Esophagus squamous epithelium (tissue), 5 donors: ENCODE measurements at places on chromosomes 16 and 17.

- DNase-seq = no peak
- H3K4me1 ChIP-seq = no peaks in the 10 kb centered on the region
- H3K27ac ChIP-seq = no peak overlapping the region
- no peaks in the 10 kb centered on the region for H3K27me3 ChIP-seq
These were observed 215.3 kb downstream of the C16orf78 start for GRCh38 chr16:49588729-49589384.

DNA sequence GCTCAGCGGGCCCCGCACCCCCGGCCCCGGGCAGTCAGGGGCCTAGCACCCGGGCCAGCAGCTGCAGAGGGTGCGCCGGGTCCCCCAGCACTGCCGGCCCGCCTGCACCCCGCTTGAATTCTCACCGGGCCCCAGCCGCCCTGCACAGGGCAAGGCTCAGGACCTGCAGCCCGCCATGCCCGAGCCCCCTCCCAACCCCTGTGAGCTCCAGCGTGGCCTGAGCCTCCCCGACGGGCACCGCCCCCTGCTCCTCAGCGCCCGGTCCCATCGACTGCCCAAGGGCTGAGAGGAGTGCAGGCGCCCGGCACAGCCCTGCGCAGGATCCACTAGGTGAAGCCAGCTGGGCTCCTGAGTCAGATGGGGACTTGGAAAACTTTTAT, 1.7 kb upstream of the BRCA1 start:
- no peaks in the 10 kb centered on the region for H3K27me3 ChIP-seq
- H3K4me1 ChIP-seq = peaks cover 59% of the 10 kb centered on the region
- no peak overlapping the region for H3K27ac ChIP-seq
- no peak for DNase-seq
- no peaks in the 10 kb centered on the region for H3K36me3 ChIP-seq
- no peak overlapping the region for H3K4me3 ChIP-seq

- no peak overlapping the region for H3K27ac ChIP-seq
- no peak for DNase-seq
- no peaks in the 10 kb centered on the region for H3K27me3 ChIP-seq
- H3K36me3 ChIP-seq = no peaks in the 10 kb centered on the region
- H3K4me3 ChIP-seq = no peak overlapping the region
- H3K4me1 ChIP-seq = no peaks in the 10 kb centered on the region
These were observed 44.3 kb downstream of the XYLT1 start for GRCh38 chr16:17426451-17426850.

- peaks cover 7% of the 10 kb centered on the region for H3K4me1 ChIP-seq
- DNase-seq = no peak
- H3K4me3 ChIP-seq = no peak overlapping the region
- H3K36me3 ChIP-seq = no peaks in the 10 kb centered on the region
These were observed 49.9 kb upstream of the MAP3K14 start for GRCh38 chr17:45366691-45367090.

DNA sequence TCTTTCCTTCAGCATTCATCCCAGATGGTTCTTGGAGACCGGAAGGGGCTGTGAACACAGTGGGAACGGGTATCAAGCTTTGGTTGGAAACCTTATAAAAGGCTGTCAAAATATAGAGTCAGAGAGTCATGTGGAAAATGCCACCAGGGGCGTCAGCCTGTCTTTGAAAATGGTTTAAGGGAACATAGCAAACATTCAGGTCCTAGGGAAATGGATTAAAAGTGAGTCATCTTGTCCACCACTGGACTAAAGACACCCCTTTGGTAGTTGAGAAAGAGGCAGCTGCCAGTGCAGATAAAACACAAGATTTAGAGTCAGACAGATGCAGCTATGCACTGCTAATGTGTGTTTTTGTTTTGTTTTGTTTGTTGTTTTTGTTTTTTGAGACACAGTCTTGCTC, 47.8 kb upstream of the BCO1 start:
- no peak for DNase-seq
- no peaks in the 10 kb centered on the region for H3K36me3 ChIP-seq
- peak overlapping the region; percentile 65 for H3K27ac ChIP-seq
- H3K27me3 ChIP-seq = no peaks in the 10 kb centered on the region

DNA sequence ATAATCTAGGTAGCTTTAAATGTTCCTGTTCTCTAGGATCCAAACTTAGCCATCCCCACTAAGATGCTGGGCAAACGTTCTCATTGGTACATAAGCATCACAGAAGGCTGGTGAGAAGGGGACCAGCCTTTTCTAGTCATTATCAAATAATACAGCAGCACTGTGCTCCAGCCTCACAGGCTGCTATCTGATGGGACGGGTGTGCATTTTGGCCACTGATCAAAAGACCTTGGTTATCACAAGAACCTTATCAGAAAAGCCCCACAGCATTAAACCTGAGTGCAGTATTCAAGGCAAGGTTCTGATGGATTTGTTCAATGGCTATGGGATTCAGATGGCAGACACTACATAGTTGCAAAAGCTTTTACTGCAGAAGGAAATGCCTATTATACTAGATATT, 19.1 kb upstream of the KPNB1 start:
- no peaks in the 10 kb centered on the region for H3K4me1 ChIP-seq
- H3K4me3 ChIP-seq = no peak overlapping the region
- no peaks in the 10 kb centered on the region for H3K27me3 ChIP-seq
- no peak overlapping the region for H3K27ac ChIP-seq
- no peak for DNase-seq
- H3K36me3 ChIP-seq = no peaks in the 10 kb centered on the region

DNA sequence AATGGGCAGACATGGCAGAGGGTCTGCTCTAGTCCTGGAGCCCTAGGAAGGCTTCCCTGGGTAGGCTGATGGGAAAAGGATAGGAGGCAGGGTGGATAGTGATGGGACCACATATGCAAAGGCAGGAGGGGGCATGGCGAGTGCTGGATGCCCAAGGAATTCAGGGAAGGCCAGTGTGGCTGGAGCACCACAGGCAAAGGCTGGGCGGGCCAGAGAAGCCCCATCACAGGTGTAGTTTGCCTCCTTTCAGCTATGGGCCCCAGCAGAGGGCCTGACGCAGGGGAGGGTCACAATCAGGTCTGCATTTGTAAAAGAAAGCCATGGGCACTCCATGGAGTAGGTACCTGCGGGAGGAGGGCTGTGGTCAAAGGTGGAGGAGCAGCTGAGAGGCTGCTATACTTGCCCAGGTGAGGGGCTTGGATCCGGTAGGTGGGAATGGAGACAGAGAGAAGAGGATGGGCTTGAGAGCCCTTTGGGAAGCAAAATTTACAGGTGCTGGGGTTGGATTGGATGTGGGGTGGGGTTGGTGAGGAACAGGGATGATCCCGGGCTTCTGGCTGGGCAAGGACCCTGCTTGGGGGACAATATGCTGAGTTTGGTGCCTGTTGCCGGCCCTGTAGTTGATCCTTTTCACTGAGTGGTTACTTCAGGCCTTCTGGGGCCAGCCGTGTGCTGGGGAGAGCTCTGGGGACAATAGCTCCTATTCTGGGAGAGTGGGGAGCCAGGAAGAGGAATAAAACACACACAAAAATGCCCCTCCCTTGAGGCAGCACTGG, 6.5 kb upstream of the COL1A1 start:
- no peak for DNase-seq
- no peak overlapping the region for H3K4me3 ChIP-seq
- peaks cover 33% of the 10 kb centered on the region for H3K4me1 ChIP-seq
- peaks cover 78% of the 10 kb centered on the region for H3K27me3 ChIP-seq
- no peaks in the 10 kb centered on the region for H3K36me3 ChIP-seq

GRCh38 chr16:64950731-64951130, 171.1 kb downstream of the CDH11 start:
- DNase-seq = no peak
- no peaks in the 10 kb centered on the region for H3K4me1 ChIP-seq
- H3K4me3 ChIP-seq = no peak overlapping the region
- no peak overlapping the region for H3K27ac ChIP-seq
- no peaks in the 10 kb centered on the region for H3K27me3 ChIP-seq
- H3K36me3 ChIP-seq = no peaks in the 10 kb centered on the region

DNA sequence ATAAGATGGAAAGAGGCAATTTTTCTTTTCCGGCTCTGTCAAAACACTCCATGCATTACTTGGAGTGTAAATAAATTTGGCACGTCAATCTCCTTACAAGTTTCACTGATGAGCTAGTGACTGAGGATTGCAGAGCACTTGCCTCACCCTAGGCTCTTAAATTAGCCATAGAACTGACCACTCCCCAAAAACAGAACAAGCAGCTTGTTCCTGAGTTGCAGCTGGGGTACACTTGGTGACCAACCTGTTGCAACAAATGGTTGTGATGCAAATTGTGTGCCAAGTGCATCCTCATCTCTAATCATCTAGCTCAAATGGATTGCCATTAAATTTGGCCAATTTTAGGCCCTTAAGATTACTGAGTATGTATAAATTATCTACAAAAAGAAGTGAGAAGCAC, 67.0 kb downstream of the CACNG1 start:
- no peak overlapping the region for H3K4me3 ChIP-seq
- no peak overlapping the region for H3K27ac ChIP-seq
- H3K36me3 ChIP-seq = peaks cover 94% of the 10 kb centered on the region
- H3K27me3 ChIP-seq = no peaks in the 10 kb centered on the region
- no peak for DNase-seq

- no peaks in the 10 kb centered on the region for H3K27me3 ChIP-seq
- H3K36me3 ChIP-seq = no peaks in the 10 kb centered on the region
- no peak for DNase-seq
- H3K27ac ChIP-seq = no peak overlapping the region
- no peaks in the 10 kb centered on the region for H3K4me1 ChIP-seq
These were observed 59.8 kb downstream of the CDH11 start for GRCh38 chr16:65061935-65062518.

DNA sequence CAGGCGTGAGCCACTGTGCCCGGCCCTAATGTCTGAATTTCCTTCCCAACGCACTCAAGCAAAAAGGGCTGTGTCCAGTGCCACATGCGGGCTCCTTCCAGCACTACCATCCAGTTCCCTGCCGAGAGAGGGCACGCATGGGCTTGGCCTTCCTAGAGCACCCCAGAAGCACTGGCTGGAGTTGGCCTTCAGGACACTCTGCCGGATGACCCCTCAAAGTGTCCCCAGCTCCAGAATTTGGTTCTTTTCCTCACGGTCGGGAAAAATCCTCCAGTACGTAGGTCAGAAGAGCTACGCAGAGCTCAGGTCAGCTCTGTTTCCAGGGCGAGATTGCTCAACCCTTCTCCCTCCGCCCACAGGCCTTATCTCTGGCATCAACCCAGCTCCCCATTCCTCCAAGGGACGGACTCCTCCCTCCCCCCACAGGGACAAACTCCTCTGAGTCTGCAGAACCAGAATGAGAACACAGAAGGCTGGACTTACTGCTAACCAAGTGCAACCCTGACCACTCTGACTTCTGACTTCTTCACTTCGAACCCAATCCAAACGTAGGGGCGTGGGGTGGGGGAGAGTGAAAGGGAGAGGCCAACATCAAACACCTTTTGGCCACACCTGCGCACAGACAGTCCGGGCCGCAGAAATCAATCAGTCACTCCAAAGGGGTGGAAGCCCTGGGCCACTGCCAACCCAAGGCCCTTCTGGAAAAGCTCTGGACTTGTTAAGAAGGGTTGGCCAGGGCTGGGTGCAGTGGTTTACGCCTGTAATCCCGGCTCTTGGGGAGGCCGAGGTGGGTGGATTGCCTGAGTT, 3.6 kb downstream of the CDC42EP4 start:
- peaks cover 44% of the 10 kb centered on the region for H3K4me1 ChIP-seq
- DNase-seq = no peak
- H3K27me3 ChIP-seq = no peaks in the 10 kb centered on the region
- no peaks in the 10 kb centered on the region for H3K36me3 ChIP-seq
- peak overlapping the region; percentile 100 for H3K4me3 ChIP-seq

DNA sequence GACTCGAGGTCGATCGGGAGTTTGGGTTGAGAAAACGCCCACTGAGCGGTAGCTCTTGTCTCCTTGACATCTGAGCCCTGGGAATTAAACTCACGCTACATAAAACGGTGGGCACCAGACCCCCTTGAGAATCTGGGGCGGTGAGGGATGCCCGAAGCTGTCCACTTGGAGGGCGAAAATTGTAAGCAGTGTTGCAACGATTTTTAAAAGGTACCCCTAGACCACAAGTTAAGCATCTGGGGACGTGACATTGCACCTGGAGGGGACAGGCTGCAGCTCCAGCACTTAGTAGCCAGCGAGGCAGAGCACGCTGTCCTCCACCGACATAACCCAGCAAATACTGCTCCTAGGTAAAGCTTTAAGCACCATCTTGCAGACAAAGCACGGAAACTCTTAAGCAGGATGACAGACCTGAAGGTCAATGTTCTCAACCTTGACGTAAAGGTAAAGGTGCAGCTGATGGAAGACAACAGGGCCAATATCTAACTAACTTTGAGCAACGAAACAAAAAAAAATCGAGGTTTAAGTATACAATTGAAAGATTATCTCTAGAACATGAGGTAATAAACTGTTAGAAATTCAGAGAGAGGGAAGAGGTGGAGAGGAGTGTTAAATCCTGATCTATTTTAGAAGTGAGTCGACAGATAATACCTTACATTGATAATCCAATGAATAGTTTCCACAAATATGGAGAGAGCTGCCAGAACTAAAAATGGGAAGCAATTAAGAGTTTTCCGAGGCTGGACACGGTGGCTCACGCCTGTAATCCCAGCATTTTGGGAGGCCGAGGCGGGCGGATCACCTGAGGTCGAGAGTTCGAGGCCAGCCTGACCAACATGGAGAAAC, 921 bp upstream of the CDR2 start:
- no peaks in the 10 kb centered on the region for H3K36me3 ChIP-seq
- peak overlapping the region; percentile 85 for H3K4me3 ChIP-seq

DNA sequence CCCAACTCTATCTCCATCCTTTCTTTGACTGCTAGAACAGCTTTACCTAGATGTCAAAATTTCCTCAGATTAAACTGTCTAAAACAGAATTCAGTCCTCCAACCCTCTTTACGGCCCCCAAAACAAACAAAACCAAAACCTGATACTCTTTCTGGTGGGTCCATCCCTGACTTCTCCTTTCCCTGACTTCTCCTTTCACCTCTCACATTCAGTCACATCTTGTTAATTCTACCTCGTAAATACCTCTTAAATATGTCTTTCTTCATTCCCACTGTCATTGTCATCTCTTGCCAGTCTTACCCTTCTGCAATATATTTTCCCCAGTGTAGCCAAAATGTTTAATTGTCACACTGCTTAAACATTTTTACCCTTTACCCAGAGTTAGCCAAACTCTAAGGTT, 4.6 kb downstream of the PPM1E start:
- no peaks in the 10 kb centered on the region for H3K36me3 ChIP-seq
- no peak overlapping the region for H3K4me3 ChIP-seq
- H3K27me3 ChIP-seq = peaks cover 63% of the 10 kb centered on the region

DNA sequence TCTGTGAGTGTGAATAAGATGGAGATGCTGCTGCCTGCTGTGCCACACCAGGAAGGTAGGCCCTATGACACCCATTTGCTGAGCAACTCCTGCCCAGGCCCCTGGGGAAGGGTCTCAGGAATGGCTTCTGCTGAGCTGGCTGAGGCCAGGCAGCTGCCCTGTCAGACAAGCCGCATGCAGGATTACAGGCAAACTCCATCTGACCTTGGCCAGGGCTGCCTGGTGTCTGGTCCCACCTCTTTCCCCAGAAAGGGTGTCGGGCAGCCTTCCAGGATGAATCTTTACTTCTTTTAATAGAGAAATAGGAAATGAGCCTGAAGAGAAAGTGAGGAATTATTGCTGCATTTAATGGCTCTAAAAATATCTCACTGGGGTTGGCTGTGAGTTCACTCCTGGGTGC, 182.5 kb downstream of the IRX5 start:
- no peak overlapping the region for H3K4me3 ChIP-seq
- peaks cover 10% of the 10 kb centered on the region for H3K4me1 ChIP-seq
- no peak overlapping the region for H3K27ac ChIP-seq
- no peaks in the 10 kb centered on the region for H3K27me3 ChIP-seq
